ENCODE measurements at places on chromosomes 5 and 9.

DNA sequence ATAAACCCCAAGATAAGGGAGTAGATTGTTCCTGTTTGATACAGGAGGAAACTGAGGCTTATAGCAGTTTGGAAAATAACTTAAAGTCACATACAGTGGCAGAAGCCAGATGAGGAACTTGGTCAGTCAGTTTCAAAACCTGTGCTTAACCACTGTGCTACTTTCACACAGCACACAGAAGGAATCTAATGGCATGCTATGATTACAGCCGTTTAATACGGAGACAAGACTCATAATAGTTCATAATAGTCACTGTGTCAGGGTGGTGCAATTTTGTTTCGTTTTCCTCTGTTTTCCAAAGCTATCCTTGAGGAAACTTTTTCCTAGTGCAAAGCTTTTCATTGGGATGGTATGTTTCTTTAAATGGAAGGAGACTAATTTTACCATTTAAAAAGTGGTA is 112.3 kb downstream of the GCNT1 start:
- no peak for DNase-seq

DNA sequence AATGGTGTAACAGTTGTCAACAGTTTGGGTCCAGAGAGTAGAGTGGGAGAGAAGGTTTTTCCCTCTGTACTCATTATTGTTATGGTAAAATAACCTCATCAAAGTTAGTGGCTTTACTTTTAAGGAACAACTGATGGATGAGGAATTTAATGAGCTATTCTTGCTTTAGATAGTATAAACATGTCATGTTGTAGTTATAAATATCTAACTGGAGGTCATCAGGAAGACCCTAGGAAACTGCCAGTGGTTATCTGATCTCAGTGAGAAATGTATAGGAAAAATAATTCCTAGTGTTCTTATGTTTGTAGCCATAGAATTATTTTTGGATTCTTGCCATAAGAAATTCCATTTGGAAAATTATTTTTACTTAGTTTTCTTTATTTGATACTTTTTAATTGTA is 4.1 kb downstream of the ERCC6L2 start:
- no peak for DNase-seq

GRCh38 chr9:6415266-6415665 is 2.3 kb downstream of the UHRF2 start:
- no peak for DNase-seq

DNA sequence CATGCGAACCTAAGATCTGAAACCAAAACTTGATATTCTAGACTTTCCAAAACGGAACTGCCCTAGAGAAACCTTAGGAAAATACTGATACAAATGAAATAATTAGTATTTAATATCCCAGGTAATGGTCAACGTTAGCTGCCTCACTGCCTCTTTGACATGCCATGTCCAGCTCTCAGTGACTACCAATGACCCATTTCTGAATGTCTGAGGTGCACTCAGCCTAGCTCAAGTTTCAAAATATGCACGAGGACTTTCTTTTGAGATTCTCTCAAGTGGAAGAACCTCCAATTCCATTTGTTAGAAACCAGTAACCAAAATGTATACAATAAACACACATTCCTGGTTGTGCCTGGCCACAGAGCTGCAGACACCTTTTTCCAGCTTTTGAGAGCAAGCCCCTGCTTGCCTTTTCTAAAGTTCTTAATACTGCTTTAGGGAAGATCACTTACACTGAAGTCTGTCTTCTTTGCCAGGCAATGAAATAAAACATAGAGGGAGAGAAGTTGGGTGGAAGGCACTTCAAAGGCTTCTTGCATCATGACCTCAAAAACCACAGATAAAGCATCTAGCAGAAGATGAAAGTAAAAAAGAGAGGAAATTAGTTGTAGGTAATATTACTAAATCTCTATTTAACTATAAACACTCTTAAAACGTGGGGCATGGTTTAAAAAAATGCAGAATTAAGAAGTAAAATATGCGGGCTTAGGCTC is 87.9 kb downstream of the MRPS27 start:
- DNase-seq: no peak

- no peak for DNase-seq
Observed at GRCh38 chr5:38888041-38888440, 42.2 kb downstream of the OSMR start.

GRCh38 chr9:35618854-35619799 is 914 bp upstream of the CD72 start:
- no peak for DNase-seq

DNA sequence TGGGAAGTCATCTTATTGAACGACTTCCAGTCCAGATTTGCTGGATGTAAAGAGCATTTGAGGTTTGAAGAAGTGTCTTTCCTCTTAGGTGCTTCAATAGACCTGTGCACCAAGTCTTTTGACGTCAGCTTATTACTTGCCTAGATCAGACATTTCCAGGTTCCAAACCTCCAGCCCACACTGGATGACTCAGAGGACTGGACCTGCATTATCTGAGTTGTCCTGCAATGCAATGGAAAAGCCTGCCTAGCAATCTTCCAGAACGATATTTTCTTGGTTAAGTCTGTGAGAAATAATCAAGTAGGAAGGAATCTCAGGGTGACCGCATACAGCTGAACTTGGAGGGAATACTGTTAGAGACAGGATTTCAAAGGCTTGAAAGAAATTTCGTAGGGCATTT is 147.2 kb upstream of the MOCS2 start:
- no peak for DNase-seq

All from left renal pelvis (tissue), 4 donors.